ENCODE measurements at places on chromosomes 5 and 9.

DNA sequence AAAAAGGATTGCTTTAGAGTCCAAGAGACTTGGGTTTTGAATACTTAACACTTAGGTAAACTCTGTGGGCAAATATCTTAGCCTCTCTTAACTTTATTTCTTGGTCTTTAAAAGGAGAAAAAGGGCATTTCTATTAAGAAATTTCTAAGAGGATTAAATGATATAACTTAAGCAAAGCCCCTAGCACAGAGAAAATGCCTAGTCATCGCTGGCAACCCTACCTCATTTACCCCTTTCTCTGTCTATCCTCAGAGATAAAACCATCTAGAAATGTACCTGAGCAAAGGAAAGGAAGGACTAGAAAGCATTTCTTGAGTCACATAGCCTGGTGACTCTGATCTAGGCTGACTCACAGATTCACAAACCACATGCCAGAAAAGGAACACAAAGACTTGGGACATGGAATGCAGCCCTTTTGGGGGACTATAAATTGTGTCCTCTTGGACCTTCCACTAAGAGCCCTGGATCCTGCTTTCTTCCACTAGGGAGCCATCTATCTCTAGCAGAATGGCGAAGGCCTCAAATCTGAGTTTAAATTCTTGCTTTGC lies 120.6 kb downstream of the FOXD1 start:
- peak; percentile 38 for DNase-seq

GRCh38 chr5:73231246-73231778 lies 58.3 kb downstream of the TMEM174 start:
- DNase-seq = no peak

- no peak for DNase-seq
These were observed 18.4 kb downstream of the ENC1 start for GRCh38 chr5:74622122-74622521.

- DNase-seq = peak; percentile 3
These were observed 288.9 kb downstream of the TRPM3 start for GRCh38 chr9:70832492-70832891.

DNA sequence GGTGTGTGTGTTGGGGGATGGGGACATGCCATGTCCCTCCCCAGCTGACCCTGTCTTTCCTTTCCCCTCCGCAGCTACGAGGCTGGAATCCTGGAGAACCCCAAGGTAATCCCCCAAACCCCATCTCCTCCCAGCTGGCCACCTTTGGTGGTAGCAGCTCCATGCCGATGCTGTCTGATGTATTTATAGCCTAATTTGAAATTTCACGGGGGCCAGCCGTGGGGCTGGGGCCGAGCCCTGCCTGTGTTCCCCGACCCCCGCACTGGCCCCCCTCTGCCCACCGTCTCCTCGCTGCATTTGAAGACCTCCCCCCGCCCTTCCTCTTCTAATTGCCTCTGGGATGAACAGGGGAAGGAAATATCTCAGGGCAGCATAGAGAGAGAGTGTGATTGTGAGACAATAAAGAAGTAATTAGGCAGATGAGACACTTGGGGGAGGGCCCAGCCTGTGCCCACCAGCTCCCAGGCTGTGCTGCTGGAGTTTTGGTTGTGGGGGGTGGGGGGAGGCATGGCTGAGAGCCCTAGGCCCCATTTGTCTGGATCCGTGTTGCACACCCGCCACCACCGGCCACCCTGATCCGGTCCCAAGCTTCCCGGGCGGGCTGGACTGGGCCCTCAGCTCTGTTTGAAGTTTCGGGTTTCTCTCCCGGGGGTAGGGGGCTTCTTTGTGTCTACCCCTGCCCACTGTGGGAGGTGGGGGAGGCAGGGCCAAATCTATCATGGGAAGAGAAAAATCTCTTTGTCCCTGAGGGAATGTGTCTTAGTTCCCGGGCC lies 26.8 kb downstream of the ASS1 start:
- DNase-seq = no peak

DNA sequence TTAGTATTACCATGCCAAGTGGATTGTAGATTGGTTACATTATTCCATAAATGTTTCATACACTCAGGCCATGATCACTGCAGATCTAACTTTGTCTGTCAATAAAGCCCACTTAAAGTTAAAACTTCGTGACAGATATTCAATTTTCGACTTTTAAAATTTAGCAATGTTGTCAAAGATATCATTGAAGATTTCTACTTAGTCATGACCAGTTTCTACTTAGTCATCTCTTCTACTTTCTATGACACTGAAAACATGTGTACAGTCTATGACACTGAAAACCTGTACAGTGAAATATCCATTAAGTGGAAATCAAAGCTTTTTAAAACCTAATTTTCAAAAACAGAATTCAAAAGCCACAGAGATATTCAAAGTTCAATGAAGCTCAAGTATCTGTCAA lies 258.2 kb downstream of the MCTP1 start:
- DNase-seq = no peak

DNA sequence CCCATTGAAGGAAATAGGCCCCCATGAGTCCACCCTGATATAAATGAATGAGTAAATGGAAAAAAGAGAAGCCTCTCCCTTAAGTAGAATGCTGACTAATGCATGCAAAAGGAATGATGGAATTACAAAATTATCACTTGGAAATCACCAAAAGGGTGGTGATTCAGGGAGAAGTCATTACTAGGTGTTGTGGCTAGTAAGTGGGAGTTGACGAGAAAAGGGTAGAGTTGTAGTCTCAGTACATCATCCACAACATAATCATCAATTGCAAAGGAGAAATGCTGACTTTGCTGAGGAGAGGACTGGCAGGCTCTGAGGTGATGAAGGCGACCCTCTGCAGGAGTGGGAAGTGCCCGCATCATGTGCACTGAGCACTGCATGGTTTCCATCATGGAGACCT lies 201.5 kb upstream of the S1PR3 start:
- DNase-seq = peak; percentile 52

DNA sequence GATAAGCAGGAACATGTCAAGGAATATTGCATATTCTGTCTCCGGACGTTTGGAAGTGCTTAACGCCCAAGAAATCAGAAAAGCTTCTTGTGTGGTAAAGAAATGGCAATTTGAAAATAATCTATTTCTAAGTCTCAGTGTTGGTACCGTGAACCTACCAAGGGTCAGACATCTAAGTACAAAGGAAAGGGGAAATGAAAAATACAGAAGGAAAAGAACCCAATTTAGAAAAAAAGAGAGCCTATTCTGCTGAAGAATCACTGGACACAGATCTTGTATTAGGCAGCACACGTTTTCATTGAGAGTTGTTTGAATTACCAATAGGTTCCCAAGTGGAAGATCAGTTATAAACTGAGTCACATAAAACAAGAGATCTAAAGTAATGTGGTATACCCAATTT lies 46.9 kb upstream of the CEP78 start:
- no peak for DNase-seq

GRCh38 chr9:23603311-23603710 lies 222.7 kb downstream of the ELAVL2 start:
- no peak for DNase-seq

GRCh38 chr5:132363431-132364112 lies 5.9 kb upstream of the SLC22A5 start:
- DNase-seq = peak; percentile 98

- DNase-seq = peak; percentile 94
These were observed 9.6 kb downstream of the NDST1 start for GRCh38 chr5:150517272-150518152.

DNA sequence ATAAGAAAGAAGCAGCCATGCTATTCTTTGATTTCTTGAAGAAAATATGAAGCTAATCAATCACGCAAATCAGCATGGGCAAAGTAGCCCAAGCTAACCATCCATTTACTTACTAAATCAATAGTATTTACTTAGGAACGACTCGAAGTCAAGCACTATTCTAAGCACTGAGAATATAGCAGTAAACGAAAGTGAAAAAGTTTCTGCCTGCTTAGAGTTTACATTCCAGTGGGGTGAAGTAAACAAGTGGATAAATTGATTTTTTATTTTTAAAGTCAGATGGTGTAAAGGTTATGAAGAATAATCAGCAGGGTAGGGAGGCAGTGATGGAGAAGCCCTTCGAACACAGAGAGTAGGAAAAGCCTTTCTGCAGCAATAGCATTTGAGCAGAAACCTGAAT lies 5.5 kb downstream of the TSTD2 start:
- no peak for DNase-seq

- no peak for DNase-seq
These were observed 334.8 kb upstream of the NMUR2 start for GRCh38 chr5:152739916-152740315.

GRCh38 chr9:69971643-69972449 lies 71.8 kb upstream of the MAMDC2 start:
- DNase-seq = peak; percentile 80

GRCh38 chr9:137217276-137218211 lies 4.5 kb downstream of the RNF208 start:
- no peak for DNase-seq

- DNase-seq = no peak
These were observed 108.9 kb downstream of the ST8SIA4 start for GRCh38 chr5:100794218-100794617.

DNA sequence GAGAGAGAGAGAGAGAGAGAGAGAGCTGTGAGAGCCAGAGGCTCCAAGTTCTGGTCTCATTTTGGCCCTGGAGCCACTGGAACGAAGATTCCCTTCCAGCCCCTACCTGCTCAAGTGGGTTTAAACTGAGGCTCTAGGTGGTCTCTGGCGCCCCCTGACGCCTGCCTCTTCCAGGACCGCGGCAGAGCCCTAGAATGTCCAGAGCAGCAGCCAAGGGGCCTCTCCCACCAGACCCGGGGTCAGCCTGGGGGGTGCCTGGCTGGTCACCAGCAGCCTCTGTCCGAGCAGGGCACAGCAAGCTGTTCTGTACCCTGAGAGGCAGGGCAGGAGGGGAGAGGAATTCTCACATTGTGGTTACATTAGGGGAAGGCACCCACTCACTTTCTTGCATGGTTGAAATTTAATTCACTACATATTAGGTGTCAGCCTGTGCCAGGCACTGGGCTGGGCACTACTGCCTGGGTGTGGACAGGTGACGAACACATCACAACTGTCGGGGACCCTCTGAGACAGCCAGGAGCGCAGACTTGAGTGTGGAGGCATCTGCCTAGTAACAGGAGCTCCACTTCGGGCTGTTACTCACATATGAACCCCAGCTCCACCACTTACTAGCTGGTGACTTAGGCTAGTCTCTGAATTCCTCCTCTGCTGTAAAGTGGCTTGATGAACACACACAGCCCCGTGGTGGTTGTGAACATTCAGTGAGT lies 44.5 kb downstream of the AMBP start:
- peak; percentile 22 for DNase-seq

DNA sequence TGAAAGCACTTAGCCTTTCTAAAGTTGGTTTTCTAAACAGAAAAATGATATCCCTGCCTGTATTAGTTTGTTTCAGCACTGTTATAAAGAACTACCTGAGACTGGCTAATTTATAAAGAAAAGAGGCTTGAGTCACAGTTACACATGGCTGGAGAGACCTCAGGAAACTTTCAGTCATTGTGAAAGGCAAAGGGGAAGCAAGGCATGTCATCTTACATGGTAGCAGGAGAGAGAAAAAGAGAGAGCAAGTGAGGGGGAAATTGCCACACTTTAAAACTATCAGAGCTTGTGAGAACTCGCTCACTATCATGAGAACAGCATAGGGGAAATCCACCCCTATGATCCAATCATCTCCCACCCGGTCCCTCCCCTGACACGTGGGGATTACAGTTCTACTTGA lies 64.9 kb downstream of the FAM170A start:
- no peak for DNase-seq

DNA sequence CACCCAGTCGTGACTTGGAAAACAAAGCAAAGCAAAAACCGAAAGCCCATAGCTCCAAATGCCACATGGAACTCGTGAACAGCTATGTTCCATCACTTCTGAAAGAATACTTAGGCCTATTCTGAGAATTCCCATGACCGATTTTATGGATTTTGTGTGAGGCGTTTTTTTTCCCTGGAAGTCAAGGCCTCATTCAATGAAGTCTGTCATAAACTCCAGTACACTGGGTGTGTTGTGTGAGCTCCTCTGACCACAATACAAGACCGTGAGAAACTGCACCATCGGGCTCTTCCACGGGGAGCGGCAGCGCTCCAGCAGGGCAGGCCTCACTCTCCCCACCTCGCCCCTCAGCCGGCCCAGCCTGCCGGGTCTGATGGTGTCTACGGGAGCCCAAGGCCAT lies 209.5 kb downstream of the FANCC start:
- no peak for DNase-seq

DNA sequence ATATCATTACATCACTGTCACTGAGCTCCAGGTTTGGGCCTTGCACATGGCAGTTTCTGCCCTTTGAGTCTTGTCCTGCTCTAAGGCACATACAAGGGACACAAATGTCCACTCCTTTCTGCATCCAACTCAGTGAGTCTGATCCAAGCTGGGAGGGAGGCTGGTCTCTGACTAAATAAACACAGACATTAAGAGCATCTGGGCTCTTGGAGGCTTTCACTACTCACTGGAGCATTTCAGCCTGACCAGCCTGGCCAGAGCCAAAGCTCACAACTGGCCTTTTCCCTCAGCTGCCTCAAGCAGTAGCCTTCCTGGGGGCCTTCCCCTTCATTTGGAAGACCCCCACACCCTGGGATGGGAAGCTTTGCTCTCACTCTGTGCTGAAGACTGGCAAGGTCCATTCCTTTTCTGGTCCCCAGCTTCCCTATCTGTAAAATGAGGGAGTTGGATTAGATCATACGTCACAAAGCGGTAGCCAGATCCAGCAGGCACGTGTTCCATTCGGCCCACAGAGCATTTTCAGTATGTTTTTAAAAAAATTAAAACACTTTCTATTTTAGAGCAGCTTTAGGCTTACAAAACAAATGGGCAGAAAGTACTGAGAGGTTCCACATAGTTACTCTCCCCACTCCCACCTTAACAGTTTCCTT lies 58.6 kb upstream of the XPA start:
- DNase-seq = no peak

GRCh38 chr9:123424552-123425225 lies 68.7 kb downstream of the CRB2 start:
- DNase-seq = no peak

GRCh38 chr9:88007291-88007650 lies 32.9 kb upstream of the CDK20 start:
- no peak for DNase-seq

- no peak for DNase-seq
These were observed 22.2 kb downstream of the ENG start for GRCh38 chr9:127832248-127832647.

DNA sequence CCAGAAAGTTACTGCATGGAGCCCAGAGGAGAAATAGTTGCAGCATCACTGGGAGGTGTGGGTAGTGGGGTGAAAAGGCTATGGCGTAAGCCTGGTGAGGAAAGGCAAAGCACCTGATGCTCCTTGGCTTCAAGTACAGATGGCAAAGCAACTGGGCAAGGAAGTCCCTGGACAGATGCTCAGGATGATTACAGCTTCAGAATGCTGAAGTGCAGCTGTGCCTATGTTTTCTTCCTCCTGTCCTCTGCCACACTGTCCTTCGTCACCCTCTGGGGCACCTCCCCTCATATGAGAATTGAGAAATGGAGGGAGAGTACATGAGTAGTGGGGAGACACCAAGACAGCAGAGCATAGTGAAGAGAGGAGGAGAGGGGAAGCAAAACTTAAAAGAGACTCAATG lies 328.0 kb downstream of the PDE4D start:
- DNase-seq = no peak

DNA sequence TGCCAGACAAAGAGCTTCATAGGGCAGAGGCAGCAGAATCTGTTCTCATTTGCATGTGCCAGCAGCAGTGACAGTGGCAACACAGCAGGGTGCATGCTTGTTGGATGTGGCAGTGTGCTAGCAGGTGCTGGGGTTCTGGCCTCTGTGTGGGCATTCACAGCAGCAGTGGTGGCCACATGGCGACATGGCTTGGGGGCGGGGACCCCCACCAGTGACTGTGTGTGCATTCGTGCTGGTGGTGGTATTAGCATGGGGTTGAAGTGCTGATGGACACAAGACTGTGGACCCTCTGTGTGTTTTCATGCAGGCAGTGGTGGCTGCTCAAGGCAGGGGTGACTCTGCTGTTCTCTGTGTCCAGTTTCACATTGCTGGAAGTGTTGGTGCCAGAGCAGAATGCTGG lies 183.2 kb upstream of the PDE4D start:
- DNase-seq = no peak
